ENCODE measurements at places on chromosomes 7 and 10. TPM values are rescaled to one million over a fixed set of nuclear protein-coding genes. Genes with fewer than 3 reads are reported as not detected.

DNA sequence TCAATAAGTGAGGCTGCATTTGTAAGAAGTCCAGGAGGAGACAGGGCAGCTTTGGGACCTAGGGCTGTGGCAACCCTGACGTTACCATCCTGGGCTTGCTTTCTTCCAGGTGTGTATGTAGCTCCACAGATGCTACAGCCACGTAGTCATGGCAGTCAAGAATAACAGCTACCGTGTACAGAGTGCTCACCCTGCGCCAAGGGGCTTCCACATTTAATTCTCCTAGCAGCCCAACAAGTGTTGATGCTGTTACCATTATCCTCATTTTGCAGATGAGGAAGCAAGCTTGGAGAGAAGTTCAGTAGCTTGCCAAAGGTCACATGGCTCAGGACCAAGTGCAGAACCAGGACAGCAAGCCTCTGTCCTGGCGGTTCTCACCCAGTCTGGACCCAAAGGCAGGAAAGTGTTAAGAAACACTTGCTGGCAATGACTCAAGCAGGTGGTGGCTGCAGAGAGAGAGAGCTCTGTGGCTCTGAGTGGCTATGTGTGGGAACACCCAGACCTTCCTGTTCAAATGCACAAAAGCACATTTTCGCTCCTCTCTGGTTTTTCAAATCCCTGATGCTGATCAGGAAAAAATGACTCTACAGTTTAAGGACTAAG, 89.8 kb downstream of the CREM start:
- no peak for DNase-seq

DNA sequence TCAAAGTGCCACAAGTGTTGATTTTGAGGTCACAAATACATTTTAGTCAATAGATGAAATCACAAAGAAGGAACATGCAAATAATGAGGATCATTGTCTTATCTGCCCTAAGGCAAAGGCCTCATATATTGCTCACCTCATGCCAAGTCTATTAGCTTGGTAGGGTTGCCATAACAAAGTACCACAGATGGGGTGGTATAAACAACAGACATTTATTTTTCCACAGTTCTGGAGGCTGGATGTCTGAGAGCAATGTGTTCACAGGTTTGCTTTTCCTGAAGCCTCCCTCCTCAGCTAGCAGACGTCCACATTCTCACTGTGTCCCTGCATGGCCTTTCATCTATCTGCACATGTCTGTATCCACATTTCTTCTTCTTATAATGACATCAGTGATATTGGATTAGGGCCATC, 59.6 kb downstream of the RELN start:
- no peak for DNase-seq

DNA sequence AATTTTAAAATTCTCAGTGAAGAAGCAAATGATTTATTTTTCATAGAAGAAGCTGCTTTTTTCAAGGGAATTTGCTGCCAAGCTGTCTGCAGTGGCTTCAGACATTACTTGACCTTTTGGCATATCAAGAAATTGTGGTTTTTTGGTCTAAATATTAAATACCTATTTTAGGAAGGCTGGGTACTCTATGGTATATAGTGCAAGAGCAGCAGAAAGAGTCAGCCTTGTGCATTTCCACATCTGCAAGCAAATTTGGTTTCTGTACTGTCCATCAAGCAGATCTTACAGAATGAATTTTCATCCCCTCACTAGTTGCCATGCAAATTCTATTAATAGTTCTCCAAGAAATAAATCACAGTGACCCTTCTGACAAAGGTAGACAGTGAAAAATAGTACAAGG, 222.0 kb downstream of the BICC1 start:
- DNase-seq, result no peak

DNA sequence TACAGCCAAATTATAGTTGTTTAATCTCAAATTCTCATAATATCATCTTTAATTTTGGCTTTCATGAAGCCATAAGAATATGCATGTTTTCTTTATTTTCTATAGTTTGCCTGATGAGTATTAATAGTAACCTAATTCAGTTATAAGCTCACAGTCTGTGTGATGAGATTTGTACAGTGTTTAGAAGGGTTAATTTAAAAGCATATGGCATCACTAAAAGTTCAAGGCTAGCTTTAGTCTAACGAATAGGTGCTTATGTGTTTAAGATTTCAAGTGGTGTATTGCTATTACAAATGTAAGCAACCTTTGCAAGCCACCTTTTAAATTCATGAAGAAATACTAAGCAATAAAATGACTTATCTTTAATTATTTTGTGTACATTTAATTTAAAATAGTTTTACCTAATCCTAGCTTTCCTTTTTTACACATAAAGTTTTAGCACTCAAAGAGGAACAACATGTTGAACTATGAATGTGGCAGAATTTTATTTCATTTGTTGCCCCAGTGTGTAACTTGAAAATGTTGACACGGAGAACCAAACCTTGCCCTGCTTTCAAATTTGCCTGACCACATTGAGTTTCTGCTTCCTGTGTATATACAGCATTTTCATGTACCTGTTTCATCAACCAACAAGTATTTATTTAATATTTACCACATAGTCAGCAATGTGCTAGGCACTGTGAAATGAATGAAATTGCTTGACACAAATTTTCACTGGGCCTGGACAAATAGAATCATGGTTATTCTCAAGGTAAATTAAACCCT, 41.5 kb downstream of the TET1 start:
- DNase-seq, result no peak

DNA sequence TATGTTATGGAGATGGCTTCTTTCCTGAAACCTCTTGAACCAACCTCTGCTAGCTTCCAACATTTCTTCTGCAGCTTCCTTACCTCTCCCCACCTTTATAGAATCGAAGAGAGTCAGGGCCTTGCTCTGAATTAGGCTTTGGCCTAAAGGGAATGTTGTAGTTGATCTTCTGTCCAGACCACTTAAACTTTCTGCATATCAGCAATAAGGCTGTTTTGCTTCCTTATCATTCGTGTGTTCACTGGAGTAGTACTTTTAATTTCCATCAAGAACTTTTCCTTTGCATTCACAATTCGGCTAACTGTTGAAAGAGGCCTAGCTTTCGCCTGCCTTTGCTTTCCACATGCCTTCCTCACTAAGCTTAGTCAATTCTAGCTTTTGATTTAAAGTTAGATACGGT, 48.0 kb downstream of the KLHDC10 start:
- DNase-seq, result no peak

DNA sequence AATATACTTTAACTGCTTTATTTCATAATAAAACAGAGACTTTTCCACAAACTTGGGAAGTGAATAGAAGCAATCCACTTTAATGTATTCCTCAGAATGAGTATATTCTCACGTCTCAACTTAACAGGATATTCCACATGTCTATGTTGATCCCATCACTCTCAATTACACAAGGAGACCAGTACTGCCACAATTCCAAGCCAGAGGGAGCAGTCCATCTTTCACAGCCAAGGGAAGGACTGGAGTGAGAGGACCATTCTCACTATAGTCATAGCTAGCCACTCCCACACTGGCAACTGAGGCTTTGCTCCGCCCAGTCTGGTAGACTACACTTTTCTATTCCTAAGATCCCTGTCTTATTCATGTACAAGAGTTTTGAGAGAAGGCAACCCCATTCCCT, 553.9 kb downstream of the CNTNAP2 start:
- DNase-seq, result no peak

DNA sequence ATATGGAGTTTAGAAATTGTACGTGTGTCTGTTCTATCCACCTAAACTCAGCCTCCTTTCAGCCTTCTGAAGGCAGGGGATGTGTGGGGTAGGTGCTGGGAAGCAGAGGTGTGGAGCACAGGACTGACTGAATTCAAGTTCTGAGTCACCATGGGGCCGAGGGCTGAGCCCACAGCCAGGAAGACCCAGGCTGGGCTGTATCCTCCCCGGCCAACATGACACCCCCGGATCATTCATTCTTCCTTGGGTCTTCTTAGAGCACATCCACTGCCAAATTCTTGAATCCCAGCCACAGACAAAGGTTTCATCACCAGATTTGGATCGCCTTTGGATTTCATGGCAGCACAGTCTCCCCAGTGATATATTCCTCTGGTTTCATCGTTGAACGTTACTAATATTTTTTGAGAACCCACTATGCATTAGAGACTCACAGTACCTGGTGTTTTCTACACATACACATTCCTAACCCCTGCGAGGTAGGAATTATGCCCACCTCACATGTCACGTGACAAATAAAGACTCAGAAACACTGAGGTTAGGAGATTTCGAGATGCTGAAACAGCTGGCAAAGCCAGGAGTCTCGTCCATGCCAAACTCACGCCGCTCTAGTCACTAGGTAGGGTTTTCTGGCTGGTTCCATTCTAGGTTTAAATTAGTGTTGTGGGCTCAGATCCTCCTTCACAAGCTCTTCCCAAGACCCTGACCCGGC, 26.9 kb downstream of the CCDC3 start:
- no peak for DNase-seq

- no peak for DNase-seq
Measured at GRCh38 chr10:77784856-77785255, 141.7 kb downstream of the DLG5 start.

Gene CTBP2
- 31.3 TPM for total RNA-seq

DNA sequence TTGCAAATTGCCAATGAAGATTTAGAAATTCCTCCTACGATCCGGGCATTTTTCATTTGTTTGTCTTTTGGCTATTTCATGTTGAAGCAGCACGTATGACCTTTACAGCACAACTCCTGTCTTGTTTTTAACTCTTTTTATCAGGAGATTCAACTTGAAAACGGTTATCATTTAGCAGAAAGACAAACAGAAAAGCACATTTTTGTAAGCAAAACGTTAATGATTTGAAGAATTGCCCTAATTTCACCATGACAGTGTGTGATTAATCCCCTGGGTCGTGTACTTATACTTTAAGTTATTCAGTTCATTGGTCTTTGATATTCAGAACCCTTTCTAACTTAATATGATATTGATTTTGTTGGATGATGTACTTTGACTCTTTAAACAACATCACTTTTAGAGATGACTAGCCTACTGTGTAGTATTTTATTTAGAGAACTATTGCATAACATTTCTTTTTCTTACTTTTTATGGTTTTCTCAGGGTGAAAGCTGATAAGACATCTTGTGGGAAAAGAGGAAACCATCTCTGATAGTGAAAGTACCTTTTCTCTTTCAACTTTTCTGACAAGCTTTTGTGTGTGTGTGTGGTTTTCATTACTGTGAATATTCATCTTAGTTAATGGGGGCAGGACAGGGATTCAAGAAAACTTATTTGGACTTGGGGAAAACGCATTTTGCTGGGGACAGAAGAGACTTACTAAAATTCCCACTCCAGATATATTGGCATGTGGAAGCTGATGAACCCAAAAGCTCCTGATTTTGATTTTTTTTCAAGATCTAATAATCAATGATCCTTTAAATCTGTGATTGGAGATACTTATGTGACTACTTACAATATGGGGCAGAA, 8.1 kb downstream of the HHEX start:
- DNase-seq, result no peak

- peak; percentile 87 for DNase-seq
Measured at GRCh38 chr10:5629303-5630111, 36.9 kb downstream of the ASB13 start.

Gene DLG5
- 8.9 TPM for total RNA-seq

- no peak for DNase-seq
Measured at GRCh38 chr10:1462994-1463633, 274.2 kb downstream of the ADARB2 start.

DNA sequence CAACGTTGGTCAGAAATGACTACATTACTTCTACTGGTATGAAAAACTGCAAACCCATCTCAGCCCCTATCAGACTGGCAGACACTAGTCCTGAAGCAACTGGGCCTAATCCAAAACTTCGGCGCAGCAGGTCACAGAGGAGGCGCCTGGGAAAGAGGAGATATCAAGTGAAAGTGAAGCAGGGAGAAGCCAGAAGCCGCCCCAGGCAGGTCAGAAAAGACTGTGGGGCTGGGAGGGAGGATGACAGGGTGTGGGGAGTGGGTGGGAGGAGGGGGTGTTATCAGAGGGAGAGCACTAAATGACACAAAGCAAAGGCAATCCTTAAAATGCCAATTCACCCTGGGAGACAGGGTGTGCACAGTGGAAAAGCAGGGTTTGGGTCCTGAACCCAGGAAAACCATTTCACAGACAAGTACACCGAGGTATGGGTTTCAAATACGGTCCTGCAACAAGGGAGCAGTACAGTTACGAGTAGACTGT, 731 bp downstream of the CHCHD3 start:
- no peak for DNase-seq

Gene ANKRD7
- total RNA-seq, result 0.70 TPM

Gene GRID2IP
- total RNA-seq, result not detected

Data from Right ventricle myocardium inferior (tissue), 1 donor.